ENCODE measurements at places on chromosomes 2 and 18. TPM values are rescaled to one million over a fixed set of nuclear protein-coding genes. Genes with fewer than 3 reads are reported as not detected.

THSD7B gene
- total RNA-seq, result 0.76 TPM

PMAIP1 gene
- 0.38 TPM for total RNA-seq

C1QL2 gene
- total RNA-seq, result not detected

SSB gene
- total RNA-seq, result 70.6 TPM

TMEM87B gene
- 42.7 TPM for total RNA-seq

ATP8B1 gene
- total RNA-seq, result 47.3 TPM

MBD5 gene
- total RNA-seq, result 39.8 TPM

UCN gene
- 0.95 TPM for total RNA-seq

LONRF2 gene
- 15.7 TPM for total RNA-seq

TUBB8B gene
- total RNA-seq, result not detected

DAW1 gene
- total RNA-seq, result not detected

AGFG1 gene
- total RNA-seq, result 85.5 TPM

ZNF396 gene
- 3.4 TPM for total RNA-seq

HOXD8 gene
- total RNA-seq, result 31.3 TPM

DCC gene
- 3.2 TPM for total RNA-seq

NEURL3 gene
- total RNA-seq, result not detected

FIGN gene
- 23.6 TPM for total RNA-seq

SLC4A3 gene
- 6.2 TPM for total RNA-seq

SCG2 gene
- total RNA-seq, result 0.90 TPM

AMER3 gene
- total RNA-seq, result not detected

FBXO41 gene
- total RNA-seq, result 1.4 TPM

TSPYL6 gene
- not detected for total RNA-seq

ANKRD30B gene
- not detected for total RNA-seq

SFTPB gene
- total RNA-seq, result 1.7 TPM

ARHGAP25 gene
- 10.7 TPM for total RNA-seq

CNGA3 gene
- 0.19 TPM for total RNA-seq

CNDP1 gene
- not detected for total RNA-seq

DYNC2LI1 gene
- 18.3 TPM for total RNA-seq

REG1B gene
- total RNA-seq, result 3.4 TPM

SLC19A3 gene
- 2.3 TPM for total RNA-seq
